ENCODE measurements at places on chromosomes 7 and 10. TPM values are rescaled to one million over a fixed set of nuclear protein-coding genes. Genes with fewer than 3 reads are reported as not detected.

DNA sequence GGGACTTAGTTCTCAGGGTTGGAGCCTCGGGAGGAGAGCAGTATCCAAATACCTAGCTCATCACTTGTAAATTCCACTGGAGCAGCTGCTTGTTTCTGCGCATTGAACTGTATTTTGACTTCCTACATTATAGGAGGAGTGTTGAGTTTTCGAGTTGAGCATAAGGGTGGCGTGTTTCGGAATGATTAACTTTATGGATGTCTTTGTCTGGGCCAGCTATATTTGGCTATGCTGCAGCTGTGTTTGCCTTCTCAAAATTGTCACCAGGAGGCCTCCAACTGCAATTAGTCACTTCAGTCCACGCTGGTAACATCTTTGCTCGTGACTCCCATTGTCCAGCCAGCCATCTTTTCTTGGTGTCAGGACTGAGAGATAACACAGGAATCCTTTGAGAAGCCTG is 9.1 kb downstream of the CELF2 start:
- no peak for DNase-seq
- H3K27ac ChIP-seq = no peak overlapping the region

GRCh38 chr7:155763691-155764437 is 48.4 kb downstream of the SHH start:
- H3K4me3 ChIP-seq = no peak overlapping the region
- peaks cover 8% of the 10 kb centered on the region for H3K36me3 ChIP-seq
- DNase-seq = no peak
- H3K27me3 ChIP-seq = no peaks in the 10 kb centered on the region

DNA sequence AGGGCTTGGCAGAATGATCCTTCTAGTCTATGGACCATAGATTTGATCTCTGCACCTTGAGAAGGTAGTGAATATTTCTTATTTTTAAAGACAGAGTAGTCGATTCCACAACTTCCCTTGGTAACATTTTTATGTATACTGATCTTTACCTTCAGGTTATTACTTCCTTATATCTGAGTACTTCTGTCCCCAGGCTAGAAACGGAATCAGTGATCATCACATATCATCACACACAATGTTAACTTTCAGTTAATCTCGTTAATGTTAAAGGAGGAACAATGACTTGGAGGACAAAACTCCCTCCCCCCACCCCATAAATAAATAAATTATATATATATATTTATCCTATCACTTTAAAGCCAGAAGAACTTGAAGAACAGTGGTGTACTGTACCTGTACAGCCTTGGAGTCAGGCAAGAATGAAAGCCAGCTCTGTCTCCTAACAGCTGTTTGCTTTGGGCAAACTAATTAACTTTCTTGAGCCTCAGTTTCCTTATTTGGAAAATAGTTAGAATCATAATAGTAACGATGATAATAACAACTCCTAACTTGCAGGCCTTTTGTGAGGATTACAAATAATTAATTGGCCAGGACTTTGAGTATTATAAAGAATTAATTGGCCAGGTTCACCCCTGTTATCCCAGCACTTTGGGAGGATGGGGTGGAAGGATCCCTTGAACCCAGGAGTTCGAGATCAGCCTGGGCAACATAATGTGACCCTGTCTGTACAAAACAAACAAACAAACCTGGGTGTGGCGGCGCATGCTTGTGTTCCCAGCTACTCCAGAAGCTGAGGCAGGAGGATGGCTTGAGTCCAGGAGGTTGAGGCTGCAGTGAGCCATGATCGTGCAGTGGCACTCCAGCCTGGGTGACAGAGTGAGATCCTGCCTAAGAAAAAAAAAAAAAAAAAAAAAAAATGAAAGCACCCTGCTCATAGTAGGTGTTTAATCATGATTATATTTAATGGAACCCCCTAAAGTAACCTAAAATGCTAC is 63.5 kb downstream of the SAMD9 start:
- no peak for DNase-seq
- no peaks in the 10 kb centered on the region for H3K27me3 ChIP-seq

DNA sequence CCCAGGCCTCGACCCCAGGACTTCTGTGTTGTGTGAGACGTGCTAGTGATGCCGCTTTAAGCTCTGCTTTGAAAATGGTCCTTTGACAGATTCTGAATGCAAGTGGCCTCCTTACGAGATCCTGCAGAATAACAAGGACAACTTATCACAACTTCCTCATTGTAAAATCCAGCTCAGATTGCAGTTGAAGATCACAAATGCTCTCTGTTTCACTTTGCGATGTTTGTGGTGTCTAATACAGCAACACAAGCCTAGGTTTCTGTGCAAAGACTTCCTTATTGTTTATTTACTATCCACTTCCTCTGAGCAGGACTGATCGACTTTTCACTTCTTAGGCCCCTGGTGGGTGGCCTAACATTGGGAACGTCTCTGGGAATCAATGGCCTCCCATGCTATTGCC is 31.7 kb upstream of the INSIG1 start:
- H3K27me3 ChIP-seq = no peaks in the 10 kb centered on the region
- H3K27ac ChIP-seq = no peak overlapping the region
- no peaks in the 10 kb centered on the region for H3K4me1 ChIP-seq
- H3K4me3 ChIP-seq = no peak overlapping the region
- DNase-seq = no peak

DNA sequence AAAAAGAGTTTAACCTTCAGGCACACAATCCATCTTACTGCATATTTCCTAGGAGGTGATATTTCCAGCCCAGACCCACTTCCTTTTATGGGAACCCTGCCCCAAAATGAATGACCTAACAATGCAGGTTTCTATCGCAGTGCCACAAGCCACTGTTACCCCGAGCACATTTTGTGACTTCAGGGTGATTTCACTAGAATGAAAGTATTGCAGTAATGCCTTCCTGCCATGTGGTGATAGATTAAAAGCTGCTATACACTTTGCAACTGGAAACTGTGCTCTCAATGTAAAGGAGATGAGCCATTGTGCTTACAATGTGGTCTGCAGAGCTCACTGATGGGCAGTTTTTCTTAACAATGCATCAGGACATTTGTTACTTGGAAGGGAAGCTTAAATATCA is 90.5 kb upstream of the RSU1 start:
- no peaks in the 10 kb centered on the region for H3K4me1 ChIP-seq
- no peak for DNase-seq
- H3K36me3 ChIP-seq = no peaks in the 10 kb centered on the region

GRCh38 chr10:53570221-53570620 is 797.6 kb upstream of the MBL2 start:
- no peaks in the 10 kb centered on the region for H3K4me1 ChIP-seq
- H3K4me3 ChIP-seq = no peak overlapping the region
- no peaks in the 10 kb centered on the region for H3K36me3 ChIP-seq
- H3K27ac ChIP-seq = no peak overlapping the region
- DNase-seq = no peak
- H3K27me3 ChIP-seq = no peaks in the 10 kb centered on the region

GRCh38 chr10:103502849-103503660 is 9.6 kb downstream of the NEURL1 start:
- no peak overlapping the region for H3K4me3 ChIP-seq
- no peak for DNase-seq
- no peak overlapping the region for H3K27ac ChIP-seq

DNA sequence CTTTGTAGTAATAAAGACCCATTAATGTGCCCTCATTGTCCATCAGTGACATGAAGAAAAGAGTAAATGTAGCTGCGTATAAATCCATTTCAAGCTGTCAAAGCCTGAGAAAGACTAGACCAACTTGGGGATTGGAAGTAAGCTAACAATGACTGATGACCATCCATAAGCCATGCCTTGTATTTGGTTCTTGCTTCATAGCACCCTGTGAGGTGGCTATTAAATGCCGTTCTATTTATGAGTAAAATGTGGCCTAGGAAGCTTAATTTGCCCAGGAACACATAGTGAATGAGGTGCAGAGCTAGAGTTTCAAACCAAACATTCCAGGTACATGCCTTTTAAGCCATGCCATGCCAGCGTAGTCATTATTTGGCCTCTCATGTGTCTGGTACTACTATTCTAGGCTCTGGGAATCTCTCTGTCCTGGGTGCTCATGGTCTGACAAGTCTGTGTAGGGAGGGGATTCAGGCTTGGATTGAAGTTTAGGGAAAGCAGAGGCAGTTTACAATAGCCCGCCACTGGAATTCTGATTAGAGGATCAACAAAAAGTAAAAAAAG is 92.1 kb downstream of the ZNF277 start:
- H3K4me3 ChIP-seq = no peak overlapping the region
- H3K27me3 ChIP-seq = no peaks in the 10 kb centered on the region
- no peak overlapping the region for H3K27ac ChIP-seq
- H3K36me3 ChIP-seq = no peaks in the 10 kb centered on the region
- H3K4me1 ChIP-seq = no peaks in the 10 kb centered on the region

DNA sequence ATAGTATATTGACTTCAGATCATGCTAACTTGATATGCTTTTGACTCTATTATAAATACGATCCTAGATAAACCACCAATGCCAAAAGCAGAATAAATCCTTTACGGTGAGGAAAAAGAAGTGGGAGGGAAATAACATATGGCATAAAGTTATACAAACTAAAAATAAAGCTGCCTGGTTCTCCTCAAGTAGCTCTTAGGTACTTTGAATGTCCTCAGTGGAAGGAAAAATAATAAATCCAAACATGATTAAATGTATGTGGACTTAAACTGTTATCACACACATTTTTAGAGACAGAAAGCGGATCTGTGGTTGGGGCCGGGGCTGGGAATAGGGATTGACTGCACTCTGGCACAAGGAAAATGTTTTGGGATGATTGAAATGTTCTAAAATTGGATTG is 23.6 kb downstream of the EEPD1 start:
- no peak overlapping the region for H3K4me3 ChIP-seq
- H3K27me3 ChIP-seq = no peaks in the 10 kb centered on the region
- H3K4me1 ChIP-seq = no peaks in the 10 kb centered on the region
- no peak overlapping the region for H3K27ac ChIP-seq
- no peaks in the 10 kb centered on the region for H3K36me3 ChIP-seq

GRCh38 chr10:87973635-87974034 is 110.2 kb downstream of the PTEN start:
- no peaks in the 10 kb centered on the region for H3K27me3 ChIP-seq
- DNase-seq = no peak
- no peak overlapping the region for H3K4me3 ChIP-seq

- peaks cover 18% of the 10 kb centered on the region for H3K4me1 ChIP-seq
- no peak for DNase-seq
- no peak overlapping the region for H3K27ac ChIP-seq
- no peak overlapping the region for H3K4me3 ChIP-seq
- no peaks in the 10 kb centered on the region for H3K36me3 ChIP-seq
Measured at GRCh38 chr10:110852947-110853346, 18.8 kb upstream of the PDCD4 start.

GRCh38 chr7:7099584-7100014 is 82.7 kb upstream of the C1GALT1 start:
- no peaks in the 10 kb centered on the region for H3K36me3 ChIP-seq
- H3K27me3 ChIP-seq = no peaks in the 10 kb centered on the region
- no peak overlapping the region for H3K4me3 ChIP-seq
- peak; percentile 86 for DNase-seq

DNA sequence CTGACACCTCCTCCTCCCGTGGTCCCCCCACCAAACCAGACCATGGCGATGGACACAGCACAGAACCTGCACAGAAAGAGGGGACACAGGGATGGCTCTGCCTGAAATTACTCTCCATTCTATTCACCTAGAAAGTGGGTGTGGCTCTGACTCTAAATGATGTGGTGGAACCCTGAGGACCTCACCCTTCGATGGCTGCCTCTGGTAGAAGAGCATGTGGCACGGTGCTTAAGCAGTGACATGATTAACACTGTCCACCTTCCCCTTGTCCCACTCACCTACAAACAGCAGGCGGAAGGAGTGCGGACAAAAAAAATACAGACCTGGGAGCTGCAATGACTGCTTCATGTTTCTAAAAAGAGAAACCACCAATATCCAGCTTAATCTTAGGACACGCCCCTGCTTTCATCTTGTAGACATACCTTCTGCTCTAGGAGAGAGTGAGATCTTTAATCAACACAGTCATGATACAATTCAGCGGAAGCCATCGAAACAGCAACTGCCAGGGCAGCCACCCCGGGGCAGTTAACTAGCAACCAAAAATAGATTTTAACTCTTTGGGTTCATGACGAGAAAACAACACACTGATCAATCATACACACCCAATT is 11.4 kb downstream of the JCAD start:
- H3K4me3 ChIP-seq = no peak overlapping the region
- DNase-seq = no peak
- H3K27me3 ChIP-seq = no peaks in the 10 kb centered on the region
- no peaks in the 10 kb centered on the region for H3K36me3 ChIP-seq

- H3K27ac ChIP-seq = no peak overlapping the region
- no peak overlapping the region for H3K4me3 ChIP-seq
- H3K4me1 ChIP-seq = no peaks in the 10 kb centered on the region
Measured at GRCh38 chr7:78605119-78605518, 806.5 kb downstream of the PHTF2 start.

- no peak for DNase-seq
- peaks cover 7% of the 10 kb centered on the region for H3K4me1 ChIP-seq
- no peak overlapping the region for H3K27ac ChIP-seq
- H3K36me3 ChIP-seq = no peaks in the 10 kb centered on the region
Measured at GRCh38 chr7:26554952-26555351, 263.3 kb downstream of the SNX10 start.

DNA sequence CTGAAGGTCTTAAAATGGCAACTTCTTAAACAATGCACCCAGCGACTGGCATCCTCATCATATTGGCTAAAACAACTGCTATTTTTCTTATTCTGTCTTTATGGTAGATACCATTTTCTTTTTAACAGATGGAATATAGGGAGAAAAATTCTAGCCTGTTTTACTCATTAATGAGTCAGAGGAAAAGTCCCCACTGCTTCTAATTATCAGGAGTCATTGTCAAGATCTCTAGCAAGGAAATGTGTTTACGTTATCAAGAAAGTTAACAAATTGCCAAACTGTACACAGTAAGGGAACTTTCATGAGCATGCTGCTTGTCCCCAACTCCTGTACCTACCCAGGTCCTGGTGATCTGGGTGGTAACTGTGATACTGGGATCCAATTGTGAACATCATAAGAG is 117.7 kb upstream of the KIAA1217 start:
- DNase-seq = no peak
- no peaks in the 10 kb centered on the region for H3K36me3 ChIP-seq

DNA sequence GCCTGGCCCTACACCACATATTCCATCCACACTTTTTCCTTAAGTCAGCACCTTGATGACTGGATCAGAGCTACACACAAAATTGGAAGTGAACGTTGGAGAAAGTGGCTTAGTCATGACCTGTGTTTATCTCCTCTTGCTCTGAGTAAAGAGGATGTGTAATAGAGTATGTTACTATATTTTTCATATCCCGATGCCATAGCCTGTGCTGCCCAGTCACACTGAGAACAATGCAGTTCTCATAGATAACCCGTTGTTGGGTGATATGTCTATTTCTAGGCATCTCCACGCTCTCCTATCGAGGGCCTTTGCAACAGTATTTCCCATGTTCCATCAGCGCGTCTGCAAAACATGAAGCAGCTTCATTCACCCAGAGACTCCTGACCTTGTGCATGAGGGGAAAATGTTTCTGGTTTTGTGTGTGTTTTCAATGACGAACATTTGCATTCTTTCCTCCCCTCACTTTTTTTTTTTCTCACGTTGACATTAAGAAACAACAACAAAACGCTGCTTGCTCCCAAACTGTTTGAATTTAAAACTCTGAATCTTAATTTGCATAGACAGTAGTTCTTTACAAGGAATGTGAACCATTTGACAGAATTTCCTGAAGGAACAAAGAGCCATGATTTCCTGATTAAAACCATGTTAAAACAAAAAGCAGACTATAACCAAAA is 43.4 kb downstream of the GRK5 start:
- no peak overlapping the region for H3K27ac ChIP-seq
- H3K4me1 ChIP-seq = peaks cover 71% of the 10 kb centered on the region
- no peak for DNase-seq
- no peaks in the 10 kb centered on the region for H3K36me3 ChIP-seq
- no peaks in the 10 kb centered on the region for H3K27me3 ChIP-seq

The CCDC172 gene
- not detected for total RNA-seq

The DOCK4 gene
- total RNA-seq = 2.2 TPM

The ELN gene
- total RNA-seq = 0.17 TPM

The SPDYE6 gene
- not detected for total RNA-seq

The VAX1 gene
- total RNA-seq = not detected

The PLEKHS1 gene
- not detected for total RNA-seq

The SLC37A3 gene
- total RNA-seq = 41.8 TPM

Data from HCT116 (cell line).